ENCODE measurements at places on chromosomes 13 and 19. TPM values are rescaled to one million over a fixed set of nuclear protein-coding genes. Genes with fewer than 3 reads are reported as not detected.
A peak's percentile ranks its signal among the peaks of the same experiment; 100 is the strongest.

- H3K27ac ChIP-seq = no peak overlapping the region
- H3K4me3 ChIP-seq = no peak overlapping the region
Observed at GRCh38 chr19:51375504-51376221, 3.2 kb upstream of the NKG7 start.

GRCh38 chr13:43411741-43412140 lies 375.0 kb downstream of the ENOX1 start:
- no peak overlapping the region for H3K27ac ChIP-seq
- no peaks in the 10 kb centered on the region for H3K36me3 ChIP-seq
- H3K27me3 ChIP-seq = no peaks in the 10 kb centered on the region
- no peaks in the 10 kb centered on the region for H3K4me1 ChIP-seq

- DNase-seq = no peak
- H3K4me3 ChIP-seq = no peak overlapping the region
- H3K27ac ChIP-seq = no peak overlapping the region
- H3K36me3 ChIP-seq = no peaks in the 10 kb centered on the region
- H3K4me1 ChIP-seq = no peaks in the 10 kb centered on the region
Observed at GRCh38 chr13:58919551-58919950, 1244.2 kb downstream of the DIAPH3 start.

DNA sequence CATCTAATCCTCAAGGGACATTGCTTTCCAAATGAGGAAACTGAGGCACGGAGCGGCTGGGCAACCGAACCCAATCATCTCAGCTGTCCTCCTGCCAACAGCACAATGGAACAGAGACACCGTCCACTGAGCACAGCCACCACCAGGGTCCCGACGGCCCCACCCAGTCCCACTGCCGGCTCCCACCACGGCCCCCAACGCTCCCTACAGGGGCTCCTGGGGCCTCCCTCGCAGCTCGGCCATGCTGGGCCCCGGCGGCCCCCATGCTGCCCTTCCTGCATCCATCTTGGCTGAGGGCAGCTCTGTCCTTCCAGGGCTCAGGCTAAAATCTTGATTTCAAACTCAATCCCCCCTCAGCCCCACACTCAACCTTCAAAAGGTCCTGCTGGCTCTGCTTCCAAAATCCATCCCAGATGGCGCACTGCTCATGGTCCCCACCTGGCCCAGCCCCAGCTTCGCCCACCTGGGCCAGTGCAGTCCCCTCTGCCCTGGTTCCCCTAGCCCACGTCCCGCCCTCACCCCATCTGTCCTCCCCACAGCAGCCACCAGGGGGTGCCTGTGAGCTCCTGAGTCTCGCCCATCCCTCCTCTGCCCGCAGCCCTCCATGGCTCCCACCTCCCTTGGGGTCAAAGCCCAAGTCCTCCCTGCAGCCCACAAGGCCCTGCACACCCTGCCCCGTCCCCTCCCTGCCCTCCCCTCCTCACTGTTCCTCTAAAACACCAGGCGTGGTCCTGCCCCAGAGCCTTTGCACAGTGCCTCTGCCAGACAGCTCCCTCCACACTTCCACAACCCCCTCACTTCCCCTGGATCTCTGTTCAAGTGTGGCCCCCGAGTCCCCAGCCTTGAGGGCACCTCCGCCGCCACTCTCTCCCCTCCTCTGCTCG lies 7.9 kb downstream of the PIP5K1C start:
- DNase-seq = no peak
- H3K27ac ChIP-seq = no peak overlapping the region
- H3K4me3 ChIP-seq = no peak overlapping the region

SMIM24 gene
- total RNA-seq = not detected

- H3K27ac ChIP-seq = no peak overlapping the region
- peaks cover 18% of the 10 kb centered on the region for H3K36me3 ChIP-seq
- H3K4me3 ChIP-seq = no peak overlapping the region
- no peaks in the 10 kb centered on the region for H3K27me3 ChIP-seq
- H3K4me1 ChIP-seq = no peaks in the 10 kb centered on the region
- DNase-seq = no peak
Observed at GRCh38 chr19:27741236-27741635, 1471.7 kb downstream of the UQCRFS1 start.

DNA sequence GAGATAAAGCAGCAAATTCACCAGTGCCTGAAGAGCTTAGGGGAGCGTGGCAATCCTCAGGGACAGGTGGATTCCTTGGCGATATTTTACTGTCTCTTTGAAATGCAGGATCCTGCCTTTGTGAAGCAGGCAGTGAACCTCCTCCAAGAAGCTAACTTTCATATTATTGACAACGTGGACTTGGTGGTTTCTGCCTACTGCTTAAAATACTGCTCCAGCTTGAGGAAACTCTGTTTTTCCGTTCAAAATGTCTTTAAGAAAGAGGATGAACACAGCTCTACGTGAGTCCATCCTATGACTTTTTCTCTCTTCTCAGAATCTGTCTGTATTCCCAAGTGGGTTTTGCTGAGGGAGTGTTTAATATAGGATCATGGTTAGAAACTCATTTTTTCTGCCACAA lies 22.6 kb downstream of the NLRP4 start:
- no peaks in the 10 kb centered on the region for H3K27me3 ChIP-seq
- no peaks in the 10 kb centered on the region for H3K4me1 ChIP-seq
- no peak overlapping the region for H3K4me3 ChIP-seq
- no peak overlapping the region for H3K27ac ChIP-seq
- DNase-seq = no peak

PDE4C gene
- 3.9 TPM for total RNA-seq

GRCh38 chr13:36323951-36324566 lies 22.1 kb downstream of the SPART start:
- no peaks in the 10 kb centered on the region for H3K4me1 ChIP-seq
- no peaks in the 10 kb centered on the region for H3K27me3 ChIP-seq
- no peaks in the 10 kb centered on the region for H3K36me3 ChIP-seq
- H3K4me3 ChIP-seq = no peak overlapping the region
- H3K27ac ChIP-seq = no peak overlapping the region

GRCh38 chr13:35964863-35965180 lies 166.4 kb downstream of the DCLK1 start:
- no peaks in the 10 kb centered on the region for H3K27me3 ChIP-seq
- H3K27ac ChIP-seq = no peak overlapping the region
- H3K4me1 ChIP-seq = no peaks in the 10 kb centered on the region

DNA sequence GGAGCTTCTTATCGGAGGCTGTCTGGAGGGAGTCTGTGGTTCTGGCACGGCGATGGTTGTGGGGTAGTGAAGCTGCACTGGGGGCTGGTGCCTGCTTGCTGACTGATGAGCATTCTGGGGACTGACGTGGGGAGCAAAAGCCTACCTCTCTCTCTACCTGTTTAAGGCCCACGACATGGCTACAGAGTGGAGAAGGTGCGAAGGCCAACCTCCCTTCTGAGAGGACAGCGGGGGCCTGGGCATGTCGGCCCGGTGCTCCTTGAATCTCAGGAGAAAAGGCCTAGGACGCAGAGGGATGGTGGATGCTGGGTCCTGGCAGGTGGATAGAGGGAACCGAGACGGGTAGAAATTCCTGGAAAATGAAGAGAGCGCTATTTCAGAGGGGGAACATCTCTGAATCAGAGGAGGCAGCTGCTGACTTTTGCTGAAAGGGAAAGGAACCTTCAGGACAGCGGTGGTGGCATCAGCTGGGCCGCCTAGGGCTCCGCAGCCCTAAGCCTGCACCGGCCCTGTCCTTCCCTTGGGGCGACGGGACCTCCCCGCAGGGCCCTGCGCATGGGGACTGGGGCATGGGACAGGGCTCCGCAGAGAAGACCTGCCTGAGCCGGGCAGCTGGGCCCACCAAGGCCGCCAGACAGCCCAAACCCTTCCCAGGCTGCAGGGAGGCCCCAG lies 35.0 kb upstream of the MEDAG start:
- H3K4me1 ChIP-seq = peaks cover 6% of the 10 kb centered on the region
- H3K27me3 ChIP-seq = no peaks in the 10 kb centered on the region
- H3K27ac ChIP-seq = no peak overlapping the region
- H3K4me3 ChIP-seq = no peak overlapping the region
- no peak for DNase-seq

MTUS2 gene
- total RNA-seq = 0.26 TPM

MCEMP1 gene
- total RNA-seq = 95.6 TPM

GRCh38 chr13:20782116-20782708 lies 8.5 kb upstream of the EEF1AKMT1 start:
- H3K4me3 ChIP-seq = no peak overlapping the region
- no peaks in the 10 kb centered on the region for H3K4me1 ChIP-seq
- no peaks in the 10 kb centered on the region for H3K27me3 ChIP-seq

DNA sequence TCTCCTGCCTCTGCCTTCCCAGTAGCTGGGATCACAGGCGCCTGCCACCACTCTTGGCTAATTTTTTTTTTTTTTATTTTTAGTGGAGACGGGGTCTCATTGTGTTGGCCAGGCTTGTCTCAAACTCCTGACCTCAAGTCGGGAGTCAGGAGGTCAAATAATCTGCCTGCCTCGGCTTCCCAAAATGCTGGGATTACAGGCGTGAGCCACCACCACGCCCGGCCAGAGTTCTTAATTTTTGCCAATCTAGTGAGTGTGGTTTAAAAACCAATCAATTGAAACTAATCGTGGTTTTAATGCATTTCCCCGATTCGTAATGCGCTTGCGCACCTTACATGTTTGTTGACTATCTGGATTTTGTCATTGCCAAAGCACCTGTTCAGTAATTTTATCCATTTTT lies 37.0 kb downstream of the SKA3 start:
- peaks cover 41% of the 10 kb centered on the region for H3K4me1 ChIP-seq
- H3K36me3 ChIP-seq = peaks cover 7% of the 10 kb centered on the region
- H3K27ac ChIP-seq = peak overlapping the region; percentile 89
- no peak for DNase-seq
- H3K27me3 ChIP-seq = no peaks in the 10 kb centered on the region

ARL11 gene
- 9.2 TPM for total RNA-seq

NMRK2 gene
- not detected for total RNA-seq

KLK6 gene
- 4.8 TPM for total RNA-seq

DNA sequence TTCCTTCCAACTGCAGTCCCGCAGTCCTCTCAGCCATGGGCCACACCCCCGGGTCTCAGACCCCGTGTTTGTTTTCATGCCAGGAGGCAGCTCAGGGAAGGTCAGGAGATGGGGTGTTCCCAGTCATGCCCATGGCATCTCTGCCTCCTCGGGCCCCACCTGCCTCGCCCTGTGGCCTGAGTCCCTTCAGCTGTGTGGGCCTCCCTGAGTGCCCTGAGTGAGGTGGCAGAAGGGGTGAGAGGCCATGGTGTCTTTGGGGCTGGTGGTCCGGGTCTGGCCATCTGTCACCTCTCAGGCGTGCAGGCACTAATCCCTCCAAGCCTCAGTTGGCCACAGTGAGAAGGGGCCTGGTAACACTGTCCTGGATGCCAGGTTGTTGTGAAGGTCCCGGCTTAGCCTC lies 10.9 kb upstream of the KDM4B start:
- H3K27me3 ChIP-seq = no peaks in the 10 kb centered on the region
- H3K4me3 ChIP-seq = no peak overlapping the region
- DNase-seq = no peak
- no peak overlapping the region for H3K27ac ChIP-seq
- H3K4me1 ChIP-seq = no peaks in the 10 kb centered on the region

- no peaks in the 10 kb centered on the region for H3K36me3 ChIP-seq
- no peak overlapping the region for H3K4me3 ChIP-seq
- H3K27ac ChIP-seq = no peak overlapping the region
- H3K4me1 ChIP-seq = peaks cover 25% of the 10 kb centered on the region
- H3K27me3 ChIP-seq = no peaks in the 10 kb centered on the region
Observed at GRCh38 chr19:11570039-11570462, 7.4 kb downstream of the ACP5 start.

- H3K27me3 ChIP-seq = no peaks in the 10 kb centered on the region
- no peak overlapping the region for H3K27ac ChIP-seq
- H3K4me3 ChIP-seq = no peak overlapping the region
- no peaks in the 10 kb centered on the region for H3K36me3 ChIP-seq
- no peak for DNase-seq
Observed at GRCh38 chr19:55466241-55466614, 1.7 kb upstream of the C19orf85 start.

GRCh38 chr19:2252797-2253105 lies 3.5 kb downstream of the JSRP1 start:
- peaks cover 39% of the 10 kb centered on the region for H3K27me3 ChIP-seq
- H3K4me3 ChIP-seq = peak overlapping the region; percentile 36
- H3K4me1 ChIP-seq = peaks cover 48% of the 10 kb centered on the region
- DNase-seq = peak; percentile 79
- peaks cover 20% of the 10 kb centered on the region for H3K36me3 ChIP-seq

DNA sequence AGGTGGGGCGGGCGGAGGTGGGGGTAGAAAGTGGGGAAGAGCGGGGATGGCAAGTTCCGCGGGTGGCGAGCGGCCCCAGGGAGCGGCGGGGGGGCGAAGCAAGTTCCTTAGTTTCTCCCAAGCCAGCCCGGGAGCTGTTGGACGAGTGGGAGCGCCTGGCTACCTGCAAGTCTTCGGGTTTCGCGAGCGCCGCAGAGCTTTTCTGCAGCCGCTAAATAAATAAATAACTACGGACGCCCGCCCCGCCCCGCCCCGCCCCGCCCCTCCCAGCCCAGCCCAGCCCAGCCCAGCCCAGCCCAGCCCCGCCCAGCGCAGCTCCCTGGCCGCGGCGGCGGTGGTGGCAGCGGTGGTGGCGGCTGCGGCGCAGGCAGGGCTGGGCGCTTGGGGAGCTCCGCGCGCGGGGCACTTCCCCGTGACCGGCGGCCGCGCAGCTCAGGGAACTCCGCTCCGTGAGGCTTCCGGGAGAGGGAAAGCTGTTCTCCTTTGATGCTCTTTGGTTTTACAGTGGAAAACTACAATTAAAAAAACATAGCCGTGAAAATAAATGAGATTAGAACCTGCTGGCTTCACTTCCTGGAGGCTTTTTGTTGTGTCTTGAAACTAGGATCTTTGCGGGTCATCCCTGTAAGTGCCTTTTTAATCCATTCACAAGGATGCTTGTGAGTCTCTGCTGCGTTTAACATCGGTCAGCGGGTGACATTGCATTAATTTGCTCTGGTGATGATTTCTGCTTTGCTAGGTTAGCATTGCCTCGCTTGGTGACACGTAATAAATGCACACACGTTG lies at the start of gene UBE2L5:
Gene UBE2L5 (plus strand): TSS at position 440 of the 786 bp plus-strand sequence. CDS start 5,498 bp downstream, outside the sequence.
- no peaks in the 10 kb centered on the region for H3K27me3 ChIP-seq
- H3K27ac ChIP-seq = peak within 1 kb of the TSS; percentile 95
- peak within 1 kb of the TSS; percentile 69 for H3K4me3 ChIP-seq
- H3K36me3 ChIP-seq = no peaks in the 10 kb centered on the region
- DNase-seq = peak; percentile 96

DNA sequence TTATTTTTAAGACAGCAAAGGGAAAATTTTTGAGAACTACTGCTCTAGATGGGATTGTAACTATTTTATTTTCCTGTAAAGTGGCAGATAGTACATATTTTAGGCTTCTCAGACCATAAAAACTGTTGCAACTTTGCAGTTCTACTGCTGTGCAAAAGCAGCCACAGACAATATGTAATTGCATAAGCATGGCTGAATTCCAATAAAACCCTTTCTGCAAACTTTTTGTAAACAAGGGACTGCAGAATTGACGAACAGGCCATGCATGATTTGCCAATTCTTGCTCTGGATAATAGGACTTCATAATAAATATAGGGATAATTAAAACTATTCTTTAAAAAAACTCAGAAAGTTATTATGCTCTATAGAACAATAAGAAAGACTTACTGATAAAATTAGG lies 149.1 kb downstream of the SLITRK5 start:
- H3K27ac ChIP-seq = no peak overlapping the region
- H3K4me3 ChIP-seq = no peak overlapping the region
- H3K36me3 ChIP-seq = no peaks in the 10 kb centered on the region
- H3K4me1 ChIP-seq = no peaks in the 10 kb centered on the region

- no peaks in the 10 kb centered on the region for H3K27me3 ChIP-seq
- H3K36me3 ChIP-seq = no peaks in the 10 kb centered on the region
- no peaks in the 10 kb centered on the region for H3K4me1 ChIP-seq
Observed at GRCh38 chr13:85638815-85639393, 160.3 kb downstream of the SLITRK6 start.

- no peaks in the 10 kb centered on the region for H3K27me3 ChIP-seq
- H3K4me1 ChIP-seq = no peaks in the 10 kb centered on the region
- H3K27ac ChIP-seq = no peak overlapping the region
- DNase-seq = no peak
- no peak overlapping the region for H3K4me3 ChIP-seq
Observed at GRCh38 chr19:11780431-11781020, 13.7 kb downstream of the ZNF441 start.

GRCh38 chr19:1796395-1797142 lies 15.5 kb downstream of the ATP8B3 start:
- DNase-seq = peak; percentile 62
- peaks cover 15% of the 10 kb centered on the region for H3K27me3 ChIP-seq
- H3K4me1 ChIP-seq = peaks cover 16% of the 10 kb centered on the region
- no peak overlapping the region for H3K4me3 ChIP-seq
